ENCODE measurements at places on chromosomes 5 and 9. TPM values are rescaled to one million over a fixed set of nuclear protein-coding genes. Genes with fewer than 3 reads are reported as not detected.

ARHGAP26 gene
- 37.5 TPM for total RNA-seq

SLC6A3 gene
- total RNA-seq = 0.15 TPM

CNTFR gene
- 0.30 TPM for total RNA-seq

ADGRV1 gene
- total RNA-seq = 75.7 TPM

QRFP gene
- not detected for total RNA-seq

DNAH5 gene
- total RNA-seq = 16.8 TPM

IFNA16 gene
- not detected for total RNA-seq

GLRA1 gene
- not detected for total RNA-seq

PHF24 gene
- not detected for total RNA-seq

VPS13A gene
- 21.6 TPM for total RNA-seq

PIGO gene
- total RNA-seq = 12.3 TPM

GRCh38 chr5:160311491-160312133, 752 bp downstream of the CCNJL start:
- DNase-seq = peak; percentile 45

GRCh38 chr5:170301981-170302652, 4.5 kb upstream of the LCP2 start:
- no peak for DNase-seq

- DNase-seq = no peak
Measured at GRCh38 chr5:115831163-115831768, 10.1 kb downstream of the ATG12 start.

DNA sequence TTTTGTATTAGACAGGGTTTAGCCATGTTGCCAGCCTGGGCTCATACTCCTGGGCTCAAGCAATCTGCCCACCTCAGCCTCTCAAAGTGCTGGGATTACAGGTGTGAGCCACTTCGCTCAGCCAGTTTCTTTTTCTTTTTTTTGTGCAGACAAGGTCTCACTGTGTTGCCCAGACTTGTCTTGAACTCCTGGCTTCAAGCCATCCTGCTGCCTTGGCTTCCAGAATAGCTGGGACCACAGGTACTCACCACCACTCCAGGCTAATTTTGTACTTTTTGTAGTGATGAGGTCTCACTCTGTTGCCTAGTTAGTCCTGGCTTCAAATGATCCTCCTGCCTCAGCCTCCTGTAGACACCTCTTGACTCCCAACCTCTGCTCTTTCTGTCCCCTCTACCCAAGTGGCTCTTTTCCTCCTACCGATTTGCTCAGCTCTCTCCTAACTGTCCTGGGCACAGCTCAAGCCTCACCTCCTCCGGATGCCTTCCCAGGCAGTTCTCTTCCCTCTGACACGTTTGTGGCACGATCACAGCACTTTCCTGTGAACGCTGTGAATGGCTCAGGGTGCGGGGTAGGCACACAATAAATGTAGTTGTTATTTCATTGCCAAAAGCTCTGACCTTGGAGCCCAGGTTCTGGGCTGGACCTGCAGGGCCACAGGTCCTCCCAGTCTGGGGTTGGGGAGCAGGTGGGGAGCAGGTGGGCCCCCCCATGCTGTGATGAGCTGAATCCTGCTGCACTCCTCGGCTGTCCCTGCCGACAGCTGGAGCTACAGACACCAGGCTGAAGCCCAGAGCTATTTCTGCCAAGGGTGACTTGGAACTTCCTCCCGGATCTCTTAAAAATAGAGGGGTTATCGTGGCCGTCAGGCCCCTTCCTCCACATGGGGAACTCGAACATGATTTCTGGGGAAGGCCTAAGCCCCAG, 23.9 kb downstream of the GFI1B start:
- no peak for DNase-seq

- DNase-seq = no peak
Measured at GRCh38 chr5:174364676-174365075, 319.2 kb downstream of the NSG2 start.

GRCh38 chr5:168211936-168212335, 79.5 kb upstream of the WWC1 start:
- DNase-seq = no peak

GRCh38 chr5:23588841-23589326, 81.5 kb downstream of the PRDM9 start:
- DNase-seq = no peak

DNA sequence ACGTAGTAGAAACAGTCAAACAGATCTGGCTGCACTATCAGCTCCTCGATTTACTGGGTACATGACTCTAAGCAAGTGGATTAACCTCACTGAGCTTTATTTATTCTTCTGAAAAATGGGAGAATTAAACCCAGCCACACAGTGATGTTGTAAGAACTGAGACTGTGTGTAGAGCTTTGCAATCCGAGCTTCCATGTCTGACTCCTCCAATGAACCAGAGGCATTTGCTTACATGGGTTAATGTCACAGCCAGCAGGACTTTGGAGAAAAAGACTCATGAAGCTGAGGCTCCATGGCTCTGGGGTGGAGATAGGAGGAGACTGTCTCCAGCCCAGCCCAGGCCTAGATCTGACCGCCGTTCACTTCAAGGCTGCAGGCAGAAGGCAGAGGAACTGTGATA, 201.3 kb downstream of the CDK5RAP2 start:
- no peak for DNase-seq

- DNase-seq = no peak
Measured at GRCh38 chr5:45779874-45780671, 83.9 kb upstream of the HCN1 start.

- no peak for DNase-seq
Measured at GRCh38 chr5:135743705-135744411, 90.6 kb upstream of the SLC25A48 start.

GRCh38 chr5:39720136-39720535, 295.4 kb upstream of the DAB2 start:
- DNase-seq = no peak

GRCh38 chr9:133247632-133248031, 27.4 kb downstream of the ABO start:
- peak; percentile 36 for DNase-seq

GRCh38 chr5:129362456-129362855, 97.6 kb upstream of the ADAMTS19 start:
- DNase-seq = no peak

DNA sequence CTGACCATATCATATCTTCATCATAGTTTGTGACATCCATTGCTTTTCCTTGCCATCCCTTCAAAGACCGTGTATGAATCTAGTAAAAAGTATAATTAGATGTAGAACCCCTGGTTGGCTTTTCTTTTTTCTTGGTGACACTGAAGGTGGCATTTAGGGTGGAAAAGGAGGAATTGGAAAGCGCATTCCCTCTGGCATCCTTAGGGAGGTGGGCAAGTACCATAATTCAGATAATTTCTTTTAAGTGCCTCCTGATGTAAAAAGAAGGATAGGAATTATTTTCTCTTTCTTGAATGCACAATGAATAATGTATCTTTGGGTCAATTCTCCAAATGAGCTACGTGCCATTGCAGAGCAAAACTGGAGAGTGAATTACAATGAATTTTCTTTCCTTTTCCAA, 73.2 kb upstream of the SMARCA2 start:
- no peak for DNase-seq

DNA sequence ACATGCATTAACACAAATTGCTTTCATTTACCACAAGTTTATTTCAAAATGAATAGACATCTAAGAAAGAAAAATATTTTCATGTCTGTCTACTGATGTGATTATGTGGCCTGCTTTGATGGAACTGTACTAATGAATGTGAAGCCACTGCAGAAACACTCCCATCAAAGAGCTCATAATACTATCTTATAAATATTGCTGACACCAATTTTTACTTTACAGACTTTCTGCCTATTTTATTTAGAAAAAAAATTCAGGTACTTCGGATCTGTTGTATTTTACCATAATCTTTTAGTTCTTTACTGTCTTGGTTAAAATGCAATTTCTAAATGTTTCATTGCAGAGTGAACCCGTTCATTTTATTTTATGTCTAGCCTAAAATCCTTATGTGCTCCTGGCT, 281.9 kb downstream of the ICE1 start:
- DNase-seq = no peak

DNA sequence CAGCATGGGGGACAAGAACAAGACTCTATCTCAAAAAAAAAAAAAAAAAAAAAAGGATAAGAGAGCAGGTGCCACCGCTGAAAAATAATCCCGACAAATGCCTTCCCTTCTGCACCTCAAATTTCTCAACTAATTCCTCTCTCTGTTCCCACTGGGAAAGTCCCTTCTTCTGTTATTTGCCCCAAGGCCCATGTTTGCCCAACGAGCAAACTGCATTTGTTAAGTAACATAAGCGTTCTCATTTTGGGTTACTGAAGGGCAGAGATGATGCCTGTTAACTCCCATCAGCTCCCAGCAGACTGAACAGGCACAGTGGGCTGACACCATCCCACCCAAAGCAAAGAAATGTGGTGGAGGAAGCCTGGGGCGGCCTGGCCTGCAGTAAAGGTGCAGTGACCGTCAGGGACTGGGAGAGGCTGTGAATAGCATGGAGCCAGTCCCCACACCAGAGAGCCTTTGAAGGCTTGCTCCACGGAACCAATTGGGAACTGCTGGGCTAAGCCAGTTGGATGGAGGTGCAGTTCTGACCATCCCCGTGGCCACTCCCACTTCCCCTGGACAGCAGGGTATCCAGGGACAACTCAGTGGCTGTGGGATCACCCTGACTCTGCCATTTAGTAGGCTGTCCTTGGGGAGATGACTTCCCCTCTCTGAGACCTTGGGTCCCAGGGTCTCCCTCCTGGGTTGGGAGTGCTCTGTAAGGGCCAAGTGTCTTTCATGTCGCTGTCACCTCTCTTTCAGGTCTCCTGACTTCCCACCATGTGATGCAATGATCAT, 149.7 kb upstream of the IER5L start:
- no peak for DNase-seq

DNA sequence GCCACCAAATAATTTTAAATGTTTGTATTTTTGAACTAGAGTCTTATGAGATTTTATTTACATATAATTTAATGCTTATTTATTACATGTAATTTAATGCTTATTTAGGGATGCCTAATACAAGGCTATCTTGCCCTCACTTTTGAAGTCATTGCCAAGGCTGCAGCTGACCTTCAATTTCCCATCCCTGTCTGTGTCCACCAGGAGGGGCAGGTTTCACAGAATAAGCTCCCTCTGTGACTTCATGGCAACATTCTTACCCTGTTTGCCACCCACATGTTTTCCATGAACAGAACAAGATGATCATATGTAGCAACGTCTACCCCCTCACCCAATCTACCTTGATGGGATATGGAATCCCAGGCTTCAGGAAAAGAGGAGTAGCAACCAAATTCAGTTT, 27.0 kb downstream of the C5 start:
- DNase-seq = no peak

- no peak for DNase-seq
Measured at GRCh38 chr5:55691265-55692105, 20.6 kb downstream of the SLC38A9 start.

GRCh38 chr5:116522356-116523136, 52.1 kb downstream of the SEMA6A start:
- DNase-seq = no peak

DNA sequence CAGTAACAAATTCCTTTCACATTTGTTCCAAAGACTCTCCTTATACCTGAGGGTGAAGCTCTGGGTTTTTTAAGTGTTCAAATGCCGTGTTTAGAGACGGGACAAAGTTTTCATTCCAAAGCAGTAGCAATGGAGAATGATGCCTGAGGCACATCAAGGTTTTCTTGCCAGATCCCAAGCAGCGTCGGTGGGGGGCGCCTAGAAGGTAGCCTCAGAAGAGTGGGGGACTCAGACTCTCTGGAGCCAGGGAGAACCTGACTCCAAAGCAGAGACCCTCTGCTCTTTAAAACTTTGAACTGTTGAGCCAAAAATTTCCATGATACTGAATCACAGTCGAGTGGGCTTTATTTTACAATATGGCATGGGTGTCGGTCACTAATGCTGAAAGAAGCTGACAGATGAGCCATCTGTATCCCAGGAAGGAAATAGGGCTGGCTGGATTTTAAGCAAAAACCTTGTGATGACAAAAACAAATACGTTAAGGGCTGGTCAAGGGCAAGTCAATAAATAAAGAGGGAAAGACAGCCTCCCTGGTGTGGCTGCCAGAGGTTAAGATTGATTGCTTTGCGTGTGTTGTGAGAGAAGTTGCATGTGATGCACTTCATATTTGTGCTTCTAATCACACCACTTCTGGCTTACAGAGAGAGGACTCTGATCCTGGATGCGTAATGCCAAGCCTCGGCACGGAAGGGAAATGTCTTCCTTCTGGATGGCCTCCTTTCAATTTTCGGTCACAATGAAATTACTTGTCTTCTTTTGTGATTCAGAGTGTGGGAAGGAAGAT, 161.1 kb upstream of the EFNA5 start:
- no peak for DNase-seq

- DNase-seq = no peak
Measured at GRCh38 chr5:72790186-72790585, 26.3 kb upstream of the TNPO1 start.

GRCh38 chr5:127028822-127029457, 1.4 kb downstream of the MARCHF3 start:
- DNase-seq = peak; percentile 29

DNA sequence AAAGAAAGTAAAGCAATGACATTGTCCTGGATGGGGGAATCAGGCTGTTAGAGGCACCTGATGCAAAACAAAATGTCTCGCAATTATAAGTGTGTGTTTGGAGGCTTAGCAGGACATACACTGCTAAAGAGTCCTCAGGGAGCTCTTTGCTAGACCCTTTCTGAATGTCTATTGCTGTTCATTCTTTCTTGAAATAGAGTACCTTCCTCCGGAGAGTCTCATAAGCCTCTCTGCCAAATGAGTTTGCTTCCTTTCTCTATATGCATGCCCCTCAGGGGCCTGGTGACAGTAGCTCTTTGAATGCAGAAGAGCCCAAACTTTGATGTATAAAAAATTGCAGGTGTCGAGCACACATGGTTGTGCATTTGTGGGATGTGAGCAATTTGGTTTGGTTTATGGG, 26.4 kb upstream of the ADAMTSL1 start:
- DNase-seq = no peak

GRCh38 chr5:6710070-6710469, 3.2 kb upstream of the TENT4A start:
- no peak for DNase-seq

GRCh38 chr9:2210201-2210600, 195.1 kb downstream of the SMARCA2 start:
- DNase-seq = no peak

- DNase-seq = no peak
Measured at GRCh38 chr5:170338933-170339779, 41.6 kb upstream of the LCP2 start.

- DNase-seq = no peak
Measured at GRCh38 chr5:144406442-144406841, 235.8 kb downstream of the KCTD16 start.

- no peak for DNase-seq
Measured at GRCh38 chr5:145557345-145557744, 277.8 kb downstream of the PRELID2 start.

DNA sequence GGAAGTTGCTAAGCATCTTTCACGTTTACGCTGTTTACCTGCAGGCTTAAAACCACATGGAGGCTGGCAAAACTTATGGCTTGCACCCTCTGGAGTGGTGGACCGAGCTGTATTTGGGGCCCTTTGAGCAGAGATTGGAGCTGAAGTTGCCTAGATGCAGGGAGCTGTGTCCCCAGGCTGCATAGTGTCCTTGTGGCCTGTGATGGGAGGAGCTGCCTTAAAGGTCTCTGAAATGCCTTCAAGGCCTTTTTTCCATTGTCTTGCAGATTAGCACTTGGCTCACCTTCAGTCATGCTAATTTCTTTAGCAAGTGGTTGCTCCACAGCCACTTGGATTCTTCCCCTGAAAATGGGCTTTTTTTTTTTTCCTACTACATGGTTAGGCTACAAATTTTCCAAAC, 81.5 kb upstream of the CHD1 start:
- DNase-seq = no peak

- peak; percentile 52 for DNase-seq
Measured at GRCh38 chr9:133926165-133926856, 65.8 kb downstream of the VAV2 start.

- DNase-seq = no peak
Measured at GRCh38 chr5:133945568-133945967, 22.9 kb downstream of the C5orf15 start.

GRCh38 chr5:39432696-39433530, 8.1 kb upstream of the DAB2 start:
- DNase-seq = no peak

Data from upper lobe of left lung (tissue), 6 donors.